ENCODE measurements at places on chromosomes 3 and 15.

DNA sequence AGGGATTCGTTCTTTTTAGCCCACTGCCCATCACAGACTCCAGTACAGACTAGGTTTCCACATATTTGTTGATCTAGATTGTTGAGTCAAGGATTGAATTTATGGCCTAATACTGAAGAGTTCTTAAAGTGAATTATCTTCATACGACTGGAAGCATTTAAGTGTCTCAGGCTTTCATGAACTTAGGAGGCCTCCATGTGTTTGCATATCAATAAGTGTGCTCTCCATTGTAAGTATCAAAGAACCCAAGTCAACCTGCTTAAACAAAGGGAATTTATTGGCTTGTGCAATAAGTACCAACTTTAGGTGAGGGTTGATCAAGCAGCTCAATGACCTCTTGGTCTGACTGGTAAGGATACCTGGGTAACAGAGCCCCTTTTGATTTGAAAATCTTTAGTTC is 382.1 kb downstream of the PDCD6IP start:
- DNase-seq, result no peak

- DNase-seq, result no peak
These were observed 33.7 kb upstream of the LIPC start for GRCh38 chr15:58398071-58398470.

DNA sequence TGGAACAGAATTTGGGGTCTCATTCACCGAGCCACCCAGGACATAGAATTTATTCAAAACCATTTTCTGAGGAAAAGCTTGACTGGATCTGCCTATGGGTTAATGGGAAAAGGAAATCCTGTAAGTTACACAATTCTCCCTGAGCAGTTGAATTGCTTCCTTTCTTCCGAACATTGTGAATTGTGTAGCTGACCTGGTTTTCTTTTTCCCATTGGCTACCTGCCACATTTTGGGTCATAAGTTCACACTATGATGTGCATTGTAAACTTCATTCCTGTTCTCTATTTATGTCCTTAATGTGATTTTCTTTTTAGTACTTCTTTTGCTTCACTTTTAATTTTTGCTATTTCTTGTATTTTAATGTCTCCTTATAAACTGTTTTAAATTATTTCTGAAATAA is 386.0 kb upstream of the LRRC3B start:
- DNase-seq, result no peak

DNA sequence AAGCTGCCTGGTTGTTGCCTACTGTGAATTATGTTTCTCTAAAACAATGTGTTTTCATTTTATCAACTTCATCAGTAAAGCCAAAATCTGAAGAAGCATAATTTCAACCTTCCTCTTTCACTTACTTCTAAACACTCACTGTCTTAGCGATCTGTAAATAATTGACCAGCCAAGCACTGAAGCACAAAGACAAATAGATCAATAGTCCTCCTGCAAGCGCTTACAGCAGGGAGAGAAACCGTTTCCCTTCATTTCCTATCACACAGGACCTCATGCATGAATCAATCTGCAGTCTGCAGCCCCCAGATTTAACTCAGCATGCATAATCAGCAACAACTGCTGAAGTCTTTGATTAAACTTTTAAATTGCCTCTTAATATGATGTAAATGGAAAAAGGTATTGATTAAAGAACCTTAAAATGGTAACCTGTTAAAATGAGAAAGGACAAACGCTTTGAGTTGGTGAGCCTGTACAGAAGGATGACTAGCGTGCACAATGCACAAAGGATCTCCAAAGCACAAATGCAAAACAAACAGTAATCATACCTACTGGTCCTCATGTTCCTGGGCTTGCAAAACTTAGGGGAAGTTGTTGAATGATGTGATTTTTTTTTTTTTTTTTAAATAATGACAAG is 370.2 kb upstream of the ZNF385D start:
- DNase-seq, result no peak

GRCh38 chr3:179447251-179447650 is 4.0 kb downstream of the GNB4 start:
- DNase-seq, result no peak

GRCh38 chr3:160842021-160843005 is 86.3 kb downstream of the PPM1L start:
- DNase-seq, result no peak

- DNase-seq, result no peak
These were observed 233.7 kb downstream of the SHQ1 start for GRCh38 chr3:72614394-72615074.

- DNase-seq, result no peak
These were observed 10.6 kb upstream of the PCSK6 start for GRCh38 chr15:101499863-101500713.

DNA sequence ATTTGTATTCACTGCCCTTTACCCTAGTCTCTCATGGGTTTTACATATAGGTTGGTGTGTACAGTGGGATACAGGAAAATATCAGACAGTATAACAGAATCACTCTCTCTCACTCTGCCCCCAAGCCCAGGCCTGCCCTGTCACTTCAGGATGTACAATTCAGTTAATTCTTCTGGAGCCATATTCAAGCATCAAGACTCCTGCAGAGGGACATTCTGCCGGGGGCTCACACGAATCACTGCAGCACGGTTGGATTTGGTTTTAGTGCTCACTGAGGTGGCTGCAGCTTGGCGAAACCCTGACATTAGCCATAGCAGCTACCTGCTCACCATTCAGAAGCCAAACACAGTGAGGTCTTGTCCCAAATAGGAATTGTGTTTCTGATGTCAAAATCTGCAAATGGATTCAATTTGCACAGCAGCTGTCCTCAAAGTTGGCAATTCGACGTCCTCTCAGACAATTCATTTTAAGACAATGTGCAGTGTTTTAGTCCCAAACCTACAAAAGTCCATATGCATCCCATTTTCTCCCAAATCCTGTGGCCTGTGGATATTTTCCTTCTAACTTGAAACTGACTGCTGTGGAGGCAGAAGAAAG is 82.9 kb downstream of the CHSY1 start:
- no peak for DNase-seq

DNA sequence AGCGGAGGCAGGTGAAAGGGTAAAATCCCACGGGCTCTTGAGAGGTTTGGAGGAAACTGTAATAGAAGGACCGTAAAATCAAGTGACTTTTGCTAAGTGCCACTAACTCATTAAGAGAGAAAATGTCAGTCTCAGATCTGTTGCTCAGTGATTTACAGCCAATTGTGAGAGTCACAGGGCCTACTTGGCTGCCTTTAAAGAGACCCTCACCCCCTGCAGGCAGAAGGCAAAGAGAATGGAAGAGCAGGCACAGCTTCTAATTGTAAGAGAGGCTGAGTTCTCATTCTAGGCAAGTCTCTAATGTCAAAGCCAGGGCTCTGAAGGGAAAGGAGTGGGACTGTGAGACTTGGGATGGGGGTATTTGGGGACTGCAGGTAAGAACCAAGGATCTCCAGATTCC is 9.3 kb upstream of the SYNM start:
- DNase-seq, result no peak

DNA sequence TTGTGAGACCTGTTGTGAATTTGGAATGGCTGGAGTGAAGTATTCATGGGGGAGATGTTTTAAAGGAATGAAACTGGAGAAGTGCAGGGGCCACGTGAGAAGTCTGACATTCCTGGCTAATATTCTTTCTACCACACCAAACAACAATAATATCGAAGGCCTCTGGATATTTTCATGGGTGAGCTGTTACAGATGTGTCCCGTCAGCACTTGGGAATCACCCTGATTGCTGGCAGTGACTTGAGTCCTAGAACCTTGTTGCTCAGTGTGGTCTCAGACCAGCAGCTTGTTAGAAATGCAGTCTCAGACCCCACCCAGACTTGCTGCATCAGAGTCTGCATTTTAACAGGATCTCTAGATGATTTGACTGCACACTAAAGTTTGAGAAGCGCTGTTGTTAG is 113.8 kb downstream of the ITPR1 start:
- no peak for DNase-seq
